ENCODE measurements at places on chromosomes 16 and 17.

- no peak for DNase-seq
Observed at GRCh38 chr16:89034573-89034961, 57.6 kb upstream of the CBFA2T3 start.

- no peak for DNase-seq
Observed at GRCh38 chr16:87416826-87417527, 24.8 kb downstream of the MAP1LC3B start.

GRCh38 chr17:40506786-40507185 is 5.4 kb upstream of the TNS4 start:
- DNase-seq = no peak

DNA sequence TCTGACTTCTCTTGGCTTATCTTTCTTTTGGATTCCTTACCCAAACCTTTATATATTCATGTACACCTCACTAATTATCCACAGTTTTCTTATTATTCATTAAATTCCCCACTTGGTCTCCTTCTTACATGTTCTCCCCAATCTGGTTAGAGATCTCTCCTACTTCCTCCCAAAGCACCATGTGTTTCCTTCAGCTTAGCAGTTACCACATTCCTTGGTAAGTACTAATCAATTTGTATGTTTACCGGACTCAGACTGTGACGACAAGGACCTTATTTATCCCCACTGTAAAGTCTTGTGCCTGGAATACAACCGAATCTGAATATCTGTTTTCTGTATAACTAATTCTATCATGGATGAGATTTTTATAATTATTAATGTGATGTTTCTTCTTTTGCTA is 389.5 kb downstream of the KCNJ2 start:
- no peak for DNase-seq

DNA sequence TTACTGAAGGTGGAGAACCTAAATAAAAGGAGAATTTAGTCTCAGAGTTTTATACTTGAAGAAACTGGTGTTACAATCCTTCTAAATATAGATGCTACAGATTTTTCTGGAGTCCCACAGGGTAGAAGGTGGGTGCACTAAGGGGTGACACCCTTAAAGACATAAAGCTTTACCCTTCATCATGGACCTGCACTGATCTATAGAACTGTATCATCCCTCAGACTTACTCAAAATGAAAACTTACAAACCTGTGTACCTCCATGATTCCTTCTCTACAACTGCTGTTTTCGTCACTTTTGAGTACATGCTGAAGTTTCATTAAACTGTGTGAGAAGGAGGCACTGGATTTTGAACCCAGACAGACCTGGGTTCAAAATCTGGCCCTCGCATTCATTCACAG is 169.5 kb upstream of the NOG start:
- no peak for DNase-seq
